ENCODE measurements at places on chromosomes 6 and 20. TPM values are rescaled to one million over a fixed set of nuclear protein-coding genes. Genes with fewer than 3 reads are reported as not detected.

Gene LY6G6F
- total RNA-seq, result not detected

Gene TAAR2
- not detected for total RNA-seq

Gene CCN6
- total RNA-seq, result not detected

Gene EYA2
- total RNA-seq, result 0.28 TPM

Gene PTK6
- not detected for total RNA-seq

Gene PLA2G7
- total RNA-seq, result under 0.01 TPM

Gene KHDC3L
- total RNA-seq, result not detected

Gene RCAN2
- 0.85 TPM for total RNA-seq

Gene KCNS1
- 0.58 TPM for total RNA-seq

Gene ECT2L
- not detected for total RNA-seq

Gene IL20RA
- total RNA-seq, result 0.28 TPM

Gene ATP9A
- 23.2 TPM for total RNA-seq

Gene FGD2
- not detected for total RNA-seq

Measured in regular cardiac myocyte (primary cell).